T-helper 17 cell (primary cell): ENCODE measurements at places on chromosomes 3 and 15. TPM values are rescaled to one million over a fixed set of nuclear protein-coding genes. Genes with fewer than 3 reads are reported as not detected.

DNA sequence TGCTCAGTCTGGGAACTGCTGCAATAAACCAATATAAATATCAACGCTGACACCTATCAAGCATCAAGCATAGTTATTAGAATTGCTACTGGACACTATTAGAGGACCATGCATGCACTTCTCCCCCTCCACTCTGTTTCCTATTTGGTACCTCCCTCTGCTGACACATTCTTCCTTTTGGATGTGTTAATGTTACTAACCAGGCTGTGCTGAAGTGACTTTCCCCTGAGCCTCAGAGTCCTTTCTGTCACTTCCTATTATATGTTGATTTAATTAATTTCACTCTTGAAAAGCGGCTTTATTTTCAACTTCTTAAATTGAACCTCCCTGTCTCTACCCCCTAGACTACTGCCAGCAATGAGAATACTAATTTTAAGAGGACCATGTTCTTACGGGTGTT lies 379.1 kb downstream of the MCTP2 start:
- DNase-seq = no peak

DNA sequence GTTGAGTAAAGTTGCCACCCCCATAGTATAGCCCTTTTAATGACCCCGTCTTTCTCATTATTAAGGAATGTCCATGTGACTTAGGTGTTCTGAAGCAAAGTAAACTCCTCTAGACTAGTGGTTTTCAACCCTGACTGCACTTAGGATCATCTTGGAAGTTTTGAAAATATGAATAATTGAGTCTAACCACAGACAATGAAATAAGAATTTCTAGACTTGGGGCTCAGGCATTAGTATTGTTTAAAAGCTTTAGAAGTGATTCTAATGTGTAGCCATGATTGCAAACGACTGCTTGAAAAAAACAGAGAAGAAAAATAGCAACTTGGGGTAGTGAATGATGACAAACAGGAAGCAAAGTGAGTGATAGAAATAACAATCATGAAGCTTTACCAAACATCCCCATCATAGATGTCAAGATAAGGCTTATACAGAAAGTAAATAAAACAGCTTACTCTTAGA lies 35.0 kb downstream of the ALCAM start:
- no peak for DNase-seq

- no peak for DNase-seq
Measured at GRCh38 chr15:45197512-45197911, 9.7 kb upstream of the SHF start.

DNA sequence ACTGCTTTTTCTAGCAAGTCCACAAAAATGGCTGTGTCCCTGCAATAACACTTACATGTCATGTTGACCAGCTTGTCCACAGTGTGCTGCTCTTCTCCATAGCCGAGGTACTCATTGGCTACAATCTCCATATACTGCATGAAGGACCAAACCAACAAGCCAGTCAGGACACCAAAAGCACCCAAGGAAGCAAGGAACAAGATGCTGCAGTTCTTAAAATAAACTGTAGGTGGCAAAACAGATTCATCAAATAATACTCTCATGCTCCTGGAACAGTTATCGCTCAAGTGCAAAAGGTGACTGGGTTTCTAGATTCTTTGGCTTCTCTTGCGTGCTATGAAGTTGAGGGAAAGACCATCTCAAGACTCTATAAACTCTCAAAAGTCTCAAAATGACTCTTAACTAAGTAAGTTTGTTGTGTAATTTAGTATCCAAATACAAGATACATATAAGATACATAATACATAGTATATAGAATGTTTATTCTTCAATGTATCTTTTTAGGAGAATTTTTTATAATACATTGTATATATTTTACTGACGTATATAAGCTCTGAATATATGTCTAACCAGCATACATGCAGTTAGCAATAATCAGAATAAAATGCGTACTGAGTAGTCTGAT lies 57.0 kb downstream of the NEK10 start:
- DNase-seq = no peak

GRCh38 chr3:35565048-35565447 lies 74.3 kb upstream of the ARPP21 start:
- DNase-seq = no peak

- no peak for DNase-seq
Measured at GRCh38 chr3:101146946-101147345, 153.7 kb upstream of the ABI3BP start.

DNA sequence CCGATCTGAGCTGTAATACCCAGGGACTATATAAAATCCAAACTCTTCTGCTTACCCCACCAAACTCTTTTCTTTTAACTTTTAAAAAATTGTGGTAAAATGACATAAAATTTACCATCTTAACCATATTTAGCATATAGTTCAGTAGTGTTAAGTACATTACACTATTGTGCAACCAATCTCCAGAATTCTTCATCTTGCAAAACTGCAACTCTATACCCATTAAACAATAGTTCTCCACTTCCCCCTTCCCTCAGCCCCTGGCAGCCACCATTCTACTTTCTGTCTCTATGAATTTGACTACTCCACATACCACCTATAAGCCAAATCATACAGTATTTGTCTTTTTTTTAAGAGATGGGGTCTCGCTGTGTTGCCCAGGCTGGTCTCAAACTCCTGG lies 38.7 kb downstream of the SENP8 start:
- no peak for DNase-seq

GRCh38 chr3:142259359-142259758 lies 34.0 kb upstream of the GK5 start:
- no peak for DNase-seq

DNA sequence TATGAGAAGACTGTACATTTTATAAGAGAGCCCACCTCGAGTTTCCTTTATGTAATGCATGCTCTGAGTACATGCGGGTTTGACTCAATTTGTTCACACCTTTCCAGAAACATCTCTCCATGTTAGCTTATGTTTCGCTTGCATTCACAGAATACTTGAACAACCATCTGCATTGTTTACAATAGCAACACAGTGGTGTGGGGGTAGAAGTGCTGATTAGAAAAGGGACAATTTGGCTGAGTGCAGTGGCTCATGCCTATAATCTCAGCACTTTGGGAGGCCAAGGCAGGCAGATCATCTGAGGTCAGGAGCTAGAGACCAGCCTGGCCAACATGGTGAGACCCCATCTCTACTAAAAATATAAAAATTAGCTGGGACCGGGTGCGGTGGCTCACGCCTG lies 60.9 kb downstream of the NCEH1 start:
- DNase-seq = no peak

DNA sequence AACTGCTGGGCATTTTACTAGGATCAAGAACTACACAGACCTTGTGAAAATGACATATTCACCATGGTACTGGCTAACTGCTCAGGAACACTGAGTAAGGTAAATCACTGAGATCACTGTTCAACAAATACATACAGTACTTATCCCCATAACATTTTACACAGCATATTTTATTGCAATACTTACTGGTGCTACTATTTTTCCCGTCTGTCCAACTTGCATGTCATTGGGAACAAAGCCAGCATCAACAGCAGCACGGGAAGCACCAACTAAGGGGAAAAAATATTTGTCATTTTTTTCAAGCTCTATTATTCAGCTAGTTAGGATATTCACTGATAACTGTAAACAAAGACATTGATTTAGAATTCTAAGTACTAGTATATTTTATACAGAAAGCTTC lies 37.0 kb downstream of the ETFA start:
- no peak for DNase-seq

DNA sequence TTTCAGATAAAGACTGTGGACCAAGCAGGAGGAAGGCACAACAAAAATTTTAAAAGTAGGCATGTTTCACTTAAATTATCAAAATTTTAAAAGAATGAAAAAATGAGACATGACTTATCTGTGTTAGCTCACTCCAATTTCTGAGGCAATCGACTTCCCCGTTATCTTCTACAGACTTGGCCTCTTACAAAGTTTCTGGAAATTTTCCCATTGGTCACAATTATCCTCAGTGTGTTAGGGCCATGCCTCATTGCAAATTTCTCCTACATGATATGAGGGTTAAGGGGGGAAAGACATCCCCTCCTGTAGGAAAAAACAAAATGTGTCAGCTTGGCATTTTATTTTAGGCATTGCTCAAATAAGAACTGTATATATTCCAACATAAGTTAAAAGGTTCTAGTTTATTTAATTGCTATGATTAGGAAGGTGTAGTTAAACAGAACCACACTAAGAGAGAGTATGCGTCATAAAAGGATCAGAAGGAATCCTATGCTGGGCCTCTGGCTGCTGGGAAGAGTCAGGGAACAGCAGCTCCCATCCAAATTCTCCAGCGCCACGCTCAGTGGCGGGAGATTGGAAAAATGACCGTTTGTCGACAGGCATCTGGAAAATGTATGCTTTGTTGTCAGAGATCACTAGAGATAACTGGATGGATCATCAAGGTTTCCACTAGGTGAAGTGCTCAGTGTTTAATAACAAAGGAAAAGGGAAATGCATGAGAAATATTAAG lies 463.6 kb upstream of the NR2F2 start:
- DNase-seq = no peak

DNA sequence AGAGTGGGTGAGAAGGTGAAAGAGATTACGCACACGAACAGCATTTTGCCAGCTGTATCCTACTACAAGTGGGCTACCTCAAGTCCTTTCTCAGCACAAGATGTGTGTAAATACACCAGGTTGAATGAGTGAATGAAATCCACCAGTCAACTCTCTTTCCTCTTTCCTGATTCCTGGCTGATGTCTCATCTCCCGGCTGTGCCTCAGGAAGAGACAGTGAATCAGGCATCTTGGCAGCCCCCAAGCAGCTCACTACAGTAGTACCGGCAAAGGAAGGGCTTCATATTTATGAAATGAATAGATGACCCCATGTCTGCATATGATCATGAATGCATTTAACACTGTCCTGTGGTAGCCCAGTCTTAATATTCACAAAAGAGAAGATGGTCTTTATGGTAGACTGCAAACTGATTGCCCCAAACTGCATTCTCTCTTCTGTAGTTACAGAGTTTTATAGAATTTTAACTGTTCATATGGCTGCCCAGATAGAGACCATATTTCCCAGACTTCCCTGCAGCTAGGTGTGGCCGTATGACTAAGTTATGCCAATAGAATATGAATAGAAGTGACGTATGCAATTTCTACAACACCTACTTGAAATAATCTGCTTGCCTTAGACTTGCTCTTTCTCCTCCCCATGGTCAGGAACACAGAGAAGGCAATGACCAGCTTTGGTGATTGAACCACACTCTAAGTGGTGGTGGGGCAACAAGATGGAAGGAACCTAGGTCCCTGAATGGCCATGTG lies 22.7 kb downstream of the MGLL start:
- no peak for DNase-seq

- DNase-seq = peak; percentile 33
Measured at GRCh38 chr3:14467814-14468620, 65.6 kb downstream of the SLC6A6 start.

GRCh38 chr15:40960151-40960885 lies 7.0 kb downstream of the CHAC1 start:
- DNase-seq = no peak

DNA sequence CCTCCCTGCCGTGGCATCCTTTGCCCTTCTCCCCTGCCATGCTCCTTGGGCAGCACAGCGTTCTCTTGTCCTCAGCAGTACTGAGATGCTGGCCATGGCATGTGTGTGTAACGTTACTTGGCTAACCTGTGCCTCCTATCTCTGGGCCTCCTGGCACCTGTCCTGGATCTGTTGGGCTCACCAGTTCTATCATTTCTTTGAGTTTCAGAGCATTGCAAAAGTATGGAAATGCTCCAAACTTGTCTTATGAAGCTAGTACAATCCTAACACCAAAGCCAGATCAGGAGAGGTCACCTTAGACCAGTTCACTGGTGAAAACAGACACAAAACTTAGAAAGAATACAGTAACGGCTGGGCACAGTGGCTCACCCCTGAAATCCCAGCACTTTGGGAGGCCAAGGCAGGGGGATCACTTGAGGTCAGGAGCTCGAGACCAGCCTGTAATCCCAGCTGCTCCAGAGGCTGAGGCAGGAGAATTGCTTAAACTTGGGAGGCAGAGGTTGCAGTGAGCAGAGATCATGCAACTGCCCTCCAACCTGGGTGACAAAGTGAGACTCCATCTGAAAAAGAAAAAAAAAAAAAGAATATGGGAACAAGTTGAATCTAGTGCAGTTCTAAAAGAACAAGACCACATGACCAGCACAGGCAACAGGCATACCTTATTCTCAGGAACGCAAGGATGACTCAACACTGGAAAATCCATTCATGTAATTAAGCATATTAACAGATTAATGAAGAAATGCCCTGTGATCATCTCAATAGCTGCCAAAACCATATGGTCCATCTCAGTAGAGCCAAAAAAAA lies 62.4 kb upstream of the TRPM1 start:
- no peak for DNase-seq

DNA sequence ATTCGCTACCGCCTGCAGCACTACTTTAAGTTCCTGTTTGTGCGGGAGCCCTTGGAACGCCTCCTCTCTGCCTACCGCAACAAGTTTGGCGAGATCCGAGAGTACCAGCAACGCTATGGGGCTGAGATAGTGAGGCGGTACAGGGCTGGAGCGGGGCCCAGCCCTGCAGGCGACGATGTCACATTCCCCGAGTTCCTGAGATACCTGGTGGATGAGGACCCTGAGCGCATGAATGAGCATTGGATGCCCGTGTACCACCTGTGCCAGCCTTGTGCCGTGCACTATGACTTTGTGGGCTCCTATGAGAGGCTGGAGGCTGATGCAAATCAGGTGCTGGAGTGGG lies 995 bp downstream of the CHST14 start:
- no peak for DNase-seq

GRCh38 chr3:163919154-163919553 lies 1159.1 kb downstream of the SI start:
- no peak for DNase-seq

DNA sequence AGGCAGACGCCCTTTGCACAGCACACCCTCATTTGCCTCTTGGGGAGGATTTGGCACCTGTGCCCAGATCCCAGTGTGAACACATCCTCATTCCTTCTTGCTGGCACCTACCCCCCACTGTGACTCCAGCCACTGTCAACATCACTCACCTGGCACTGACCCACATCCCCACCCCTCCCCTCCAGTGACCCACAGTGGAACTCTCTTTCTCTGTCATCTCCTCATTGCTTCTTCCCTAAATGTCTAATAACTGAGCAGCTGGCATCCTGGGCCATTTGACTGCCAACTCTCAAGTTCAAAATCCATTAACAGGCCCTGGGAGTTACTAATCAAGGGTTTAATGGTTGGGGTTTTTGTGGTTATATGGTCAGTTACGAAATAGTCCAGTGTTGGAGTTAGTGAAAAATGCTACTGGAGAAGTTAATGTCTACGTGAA lies 14.4 kb downstream of the SNAPC5 start:
- no peak for DNase-seq

DNA sequence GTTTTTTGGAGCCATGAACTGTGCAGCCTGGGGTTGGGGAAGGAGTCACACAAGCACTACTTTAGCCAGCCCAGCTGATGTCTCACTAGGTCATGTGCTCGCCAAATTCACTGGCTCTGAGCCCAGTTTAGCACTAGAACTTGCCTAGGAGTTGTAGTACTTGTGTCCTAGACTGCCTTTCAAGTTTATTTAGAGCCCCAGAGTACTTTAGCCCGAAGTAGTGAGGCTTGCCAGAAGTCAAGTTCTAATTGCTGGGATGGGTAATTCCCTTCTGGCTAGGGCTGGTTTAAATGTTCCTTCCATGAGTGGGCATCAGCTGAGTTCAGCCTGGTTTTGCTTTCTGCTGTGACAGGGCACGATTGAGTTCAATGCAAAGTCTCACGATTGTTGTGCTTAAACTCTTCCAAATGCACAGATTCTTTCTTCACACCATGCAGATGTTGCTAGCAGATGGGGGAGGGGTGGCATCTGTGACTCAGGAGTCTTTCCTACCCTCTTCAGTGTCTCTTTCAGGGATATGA lies 228.2 kb upstream of the ZPLD1 start:
- DNase-seq = no peak

IRAK2 gene
- 5.0 TPM for total RNA-seq

MEF2A gene
- 22.9 TPM for total RNA-seq

ICE2 gene
- total RNA-seq = 39.8 TPM

NSMCE3 gene
- 32.0 TPM for total RNA-seq

THBS1 gene
- total RNA-seq = 99.9 TPM

PLD1 gene
- 6.2 TPM for total RNA-seq
